Left lung (tissue), 14 donors: ENCODE measurements at places on chromosomes 4 and X. TPM values are rescaled to one million over a fixed set of nuclear protein-coding genes. Genes with fewer than 3 reads are reported as not detected.
A peak's percentile ranks its signal among the peaks of the same experiment; 100 is the strongest.

The WAS gene
- total RNA-seq, result 49.1 TPM

- H3K4me1 ChIP-seq, result no peaks in the 10 kb centered on the region
- DNase-seq, result peak; percentile 45
- no peaks in the 10 kb centered on the region for H3K27me3 ChIP-seq
Measured at GRCh38 chr4:79141530-79141929, 184.3 kb downstream of the NAA11 start.

DNA sequence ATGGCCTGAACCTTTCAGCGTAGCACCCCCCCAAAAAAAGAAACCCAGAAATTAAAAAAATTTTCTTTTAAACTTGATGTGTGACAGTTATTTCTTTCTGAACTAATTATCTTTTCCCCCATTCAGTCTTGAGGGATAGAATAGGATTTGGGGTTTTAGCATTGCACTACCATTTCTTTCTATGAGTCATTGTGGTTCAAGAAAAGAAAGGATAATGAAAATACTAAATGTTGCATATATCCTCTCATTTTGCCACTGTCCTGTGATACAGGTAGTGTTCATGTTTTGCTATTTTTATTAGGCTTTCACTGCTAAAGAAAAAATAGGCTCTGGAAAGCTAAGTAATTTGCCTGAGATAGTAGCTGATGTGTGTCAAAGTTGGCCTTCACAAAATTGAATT is 39.4 kb upstream of the DCK start:
- H3K36me3 ChIP-seq, result no peaks in the 10 kb centered on the region
- no peak overlapping the region for H3K4me3 ChIP-seq
- no peak overlapping the region for H3K27ac ChIP-seq
- no peaks in the 10 kb centered on the region for H3K27me3 ChIP-seq

The TCEAL7 gene
- total RNA-seq, result 8.2 TPM

DNA sequence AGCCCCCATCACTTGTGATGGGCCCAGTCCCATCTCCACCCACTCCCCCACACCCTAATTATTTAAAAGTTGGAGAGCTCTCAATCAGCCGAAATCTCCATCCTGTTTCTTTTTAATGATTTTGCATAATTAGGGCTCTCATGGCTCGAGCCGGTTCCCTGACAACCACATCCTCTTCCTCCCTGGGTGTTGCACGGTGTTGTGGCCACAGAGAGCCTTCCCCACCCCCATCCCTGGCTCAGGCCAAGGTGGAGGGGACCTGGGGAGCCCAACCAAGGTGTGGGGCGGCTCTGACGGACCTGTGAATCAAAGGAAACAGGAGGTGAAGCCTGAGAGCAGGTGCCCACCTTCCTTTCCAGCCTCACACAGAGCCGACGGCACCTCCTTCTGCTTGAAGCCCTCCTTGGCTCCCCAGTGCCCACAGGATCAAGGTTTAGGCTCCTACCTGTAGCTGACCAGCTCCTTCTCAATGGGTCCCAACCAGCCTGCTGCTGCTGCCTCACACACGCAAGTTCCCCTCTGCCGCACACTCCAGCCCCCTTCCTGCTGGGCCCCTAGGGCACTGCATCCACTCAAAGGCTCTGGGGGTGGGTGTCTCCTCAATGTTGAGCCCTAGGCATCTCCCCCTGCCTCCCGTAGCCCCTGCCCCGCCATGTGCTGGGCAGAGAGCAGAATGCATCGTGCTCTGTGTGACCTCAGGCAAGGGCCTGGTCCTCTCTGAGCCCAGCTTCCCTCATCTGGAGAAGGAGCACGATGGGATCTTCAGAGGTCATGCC is 68.7 kb downstream of the WFS1 start:
- no peak overlapping the region for H3K4me3 ChIP-seq
- no peaks in the 10 kb centered on the region for H3K4me1 ChIP-seq
- no peaks in the 10 kb centered on the region for H3K36me3 ChIP-seq
- no peaks in the 10 kb centered on the region for H3K27me3 ChIP-seq
- no peak overlapping the region for H3K27ac ChIP-seq
- no peak for DNase-seq

- H3K4me1 ChIP-seq, result no peaks in the 10 kb centered on the region
- H3K27me3 ChIP-seq, result no peaks in the 10 kb centered on the region
- no peak overlapping the region for H3K27ac ChIP-seq
- no peak overlapping the region for H3K4me3 ChIP-seq
- no peak for DNase-seq
Measured at GRCh38 chr4:181488926-181489325, 754.3 kb upstream of the TENM3 start.

The CT47B1 gene
- not detected for total RNA-seq

DNA sequence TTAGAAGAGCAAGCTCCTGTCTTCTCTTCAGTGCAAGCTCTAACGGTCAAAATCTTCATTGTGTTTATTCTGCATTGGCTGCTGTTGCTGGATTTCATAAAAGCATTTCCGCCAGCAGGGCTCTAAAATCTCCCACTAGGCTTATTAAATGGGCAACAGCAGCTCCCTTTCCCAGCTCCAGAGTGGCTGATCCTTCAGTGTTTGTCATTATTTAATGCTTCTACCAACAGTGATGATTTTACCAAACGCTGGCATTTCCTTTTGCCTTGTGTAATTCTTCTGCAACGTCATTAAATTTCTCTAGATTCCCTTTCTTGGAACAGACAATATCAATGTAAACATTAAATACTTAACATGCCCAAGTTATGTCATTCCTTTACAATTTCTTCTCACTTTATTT is 20.1 kb downstream of the SLC7A11 start:
- H3K27me3 ChIP-seq, result no peaks in the 10 kb centered on the region
- peak; percentile 27 for DNase-seq
- H3K4me3 ChIP-seq, result no peak overlapping the region
- H3K27ac ChIP-seq, result no peak overlapping the region
- H3K36me3 ChIP-seq, result no peaks in the 10 kb centered on the region

DNA sequence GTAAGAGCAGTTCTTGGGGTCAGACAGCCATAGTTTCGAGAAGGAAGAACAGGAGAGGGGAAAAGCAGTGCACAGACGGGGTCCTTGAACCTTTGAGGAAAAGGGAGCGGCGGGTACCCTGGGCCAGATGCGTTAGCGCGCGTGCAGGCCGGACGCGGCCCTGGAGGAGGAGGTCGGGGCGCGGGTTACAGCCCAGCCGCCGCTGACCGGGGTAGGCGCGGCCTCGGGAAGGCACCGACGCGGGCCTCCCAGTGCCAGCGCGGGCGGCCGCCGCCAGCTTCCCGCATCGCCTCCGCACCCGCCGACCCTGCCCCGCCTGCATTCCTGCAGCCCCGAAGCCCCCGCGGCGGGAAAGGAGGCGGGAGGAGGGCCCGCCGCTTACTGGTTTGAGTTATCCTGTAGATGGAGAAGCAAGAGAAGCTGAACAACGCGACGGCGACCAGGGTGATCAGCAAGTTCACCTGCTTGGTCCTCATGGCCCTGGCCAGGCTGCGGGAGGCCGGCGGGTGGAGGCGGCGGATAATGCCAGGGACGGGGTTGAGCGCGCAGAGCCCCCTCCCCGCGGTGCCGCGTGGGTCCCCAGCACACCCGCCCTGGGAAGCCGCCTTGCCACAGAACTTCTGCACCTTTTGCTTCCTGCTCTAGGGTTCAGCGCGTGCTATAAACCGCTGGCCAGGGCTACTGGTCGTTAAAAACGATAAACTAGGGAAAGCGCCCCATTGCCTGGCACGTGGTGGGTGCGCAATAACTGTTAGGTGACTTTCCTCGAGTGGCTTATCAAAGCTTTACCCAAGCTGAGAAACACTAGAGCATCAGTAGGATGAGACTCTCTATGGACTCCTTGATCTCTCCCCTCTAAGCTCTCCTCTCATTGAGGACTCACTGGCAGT is at the start of gene MGAT4D:
TSS of gene MGAT4D (minus strand) at position 547 of the 890 bp plus-strand sequence. CDS start at position 476, 71 bp downstream.
- peaks cover 66% of the 10 kb centered on the region for H3K27me3 ChIP-seq
- no peaks in the 10 kb centered on the region for H3K36me3 ChIP-seq
- peak within 1 kb of the TSS; percentile 13 for H3K4me3 ChIP-seq
